ENCODE measurements at places on chromosomes 16 and 17.
A peak's percentile ranks its signal among the peaks of the same experiment; 100 is the strongest.

DNA sequence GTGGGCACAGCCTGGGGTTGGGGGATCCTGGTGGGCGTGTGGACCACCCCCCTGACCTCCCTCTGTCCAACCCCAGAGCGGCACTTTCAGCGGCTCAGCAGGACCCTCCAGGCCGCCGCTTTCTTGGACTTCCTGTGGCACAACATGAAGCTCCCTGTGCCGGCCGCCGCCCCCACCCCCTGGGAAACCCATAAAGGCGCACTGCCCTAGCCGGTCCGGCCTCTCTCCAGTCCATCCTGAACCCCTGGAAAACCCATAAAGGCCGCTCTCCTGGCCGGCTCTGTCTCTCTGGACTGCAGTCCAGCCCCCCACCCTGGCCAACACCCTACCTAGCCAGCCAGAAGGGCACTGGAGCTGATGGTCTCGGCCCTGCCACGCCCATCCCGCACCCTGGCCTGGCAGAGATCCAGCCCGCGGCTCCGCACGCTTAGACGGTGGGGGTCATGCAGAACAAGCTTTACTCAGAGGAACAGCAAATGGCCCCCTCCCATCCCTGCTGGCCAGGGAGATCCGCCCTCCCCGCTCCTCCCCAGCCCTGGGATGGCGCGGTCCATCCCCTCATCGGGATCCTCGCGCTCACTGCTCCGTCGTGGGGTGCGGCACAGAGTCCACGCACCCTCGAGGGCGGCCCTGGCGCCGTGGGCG lies 2.7 kb downstream of the NOXO1 start:
- no peak for DNase-seq

DNA sequence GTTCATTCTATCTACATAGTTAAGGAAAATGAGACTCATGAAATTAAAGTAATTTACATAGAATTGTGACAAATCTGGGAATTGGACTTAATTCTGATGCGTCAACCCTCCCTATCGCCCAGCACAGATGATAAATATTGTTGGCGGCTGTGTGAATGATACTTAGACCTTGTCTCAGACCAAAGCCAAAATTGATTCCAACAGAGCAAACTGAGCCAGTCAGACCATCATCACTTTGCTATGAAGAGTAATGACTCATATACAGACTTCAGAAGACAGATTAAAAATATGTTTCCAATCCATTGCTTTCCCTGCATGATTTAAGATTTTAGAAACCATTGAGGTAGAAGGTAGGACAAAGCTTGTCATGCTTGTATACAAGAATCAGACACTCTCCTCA lies 1156.7 kb upstream of the CDH8 start:
- DNase-seq = no peak

- DNase-seq = no peak
These were observed 207.0 kb downstream of the STX8 start for GRCh38 chr17:9368631-9369030.

- DNase-seq = no peak
These were observed 14.3 kb downstream of the ZNHIT3 start for GRCh38 chr17:36500745-36501225.

- no peak for DNase-seq
These were observed 71.6 kb downstream of the MAP2K6 start for GRCh38 chr17:69485901-69486643.

DNA sequence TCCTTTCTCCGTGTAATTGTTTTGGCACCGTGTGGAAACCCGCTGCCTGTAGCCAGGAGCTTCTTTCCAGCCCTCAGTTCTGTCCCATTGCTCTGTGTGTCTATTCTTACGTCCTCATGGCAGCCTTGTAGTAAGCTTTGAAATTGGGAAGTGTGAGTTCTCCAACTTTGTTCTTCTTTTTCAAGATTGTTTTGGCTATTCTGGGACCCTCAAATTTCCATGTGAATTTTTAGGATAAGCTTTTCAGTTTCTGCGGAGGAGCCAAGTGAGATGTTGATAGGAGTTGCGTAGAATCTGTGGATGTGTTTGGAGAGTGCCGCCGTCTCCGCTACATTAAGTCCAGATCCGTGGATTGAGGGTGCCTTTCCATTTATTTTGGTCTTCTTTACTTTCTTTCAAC lies 15.2 kb downstream of the CHMP6 start:
- no peak for DNase-seq

DNA sequence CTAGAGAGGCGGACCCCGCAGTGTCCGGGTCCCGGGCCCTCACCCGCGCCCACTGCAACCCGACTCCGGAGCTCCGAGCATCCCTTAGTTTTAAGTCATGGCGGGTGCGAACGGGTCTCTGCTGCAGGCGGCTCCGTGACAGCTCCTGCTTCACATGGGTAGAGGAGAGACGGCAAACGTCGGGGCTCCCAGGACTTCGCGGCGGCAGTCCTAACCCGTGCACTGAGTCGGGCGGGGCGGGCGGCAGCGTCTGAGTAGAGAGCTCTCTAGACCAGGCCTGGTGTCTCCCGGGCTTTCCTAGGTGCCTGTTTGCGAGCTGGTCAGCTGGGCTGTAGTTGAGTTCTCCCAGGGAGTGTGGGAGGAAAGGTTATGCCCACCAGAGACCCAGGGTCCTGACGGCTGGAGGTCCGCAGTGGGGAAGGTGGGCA lies 345 bp downstream of the TSC2 start:
- no peak for DNase-seq

GRCh38 chr16:3959148-3959547 lies 78.6 kb upstream of the CREBBP start:
- DNase-seq = no peak

DNA sequence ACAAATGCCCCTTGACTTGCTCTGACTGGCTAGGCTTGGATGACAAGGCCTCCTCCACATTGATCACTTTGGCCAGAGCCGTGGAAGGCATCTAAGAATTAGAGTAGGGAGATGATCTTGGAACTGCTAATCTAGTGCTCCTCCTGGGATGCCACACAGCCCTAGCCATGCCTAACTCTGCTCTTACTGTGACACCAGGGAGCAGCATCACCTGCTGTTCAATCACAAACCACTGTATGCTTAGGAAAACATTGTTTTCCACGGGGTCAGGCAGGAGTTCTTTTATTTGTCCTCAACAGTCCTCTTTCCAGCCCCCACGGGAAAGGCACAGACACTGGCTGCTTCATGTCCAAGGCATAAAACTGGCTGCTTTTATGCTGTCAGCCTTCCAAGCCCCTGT lies 46.3 kb downstream of the C16orf78 start:
- DNase-seq = no peak

- peak; percentile 81 for DNase-seq
These were observed 32.1 kb upstream of the PRKCB start for GRCh38 chr16:23803591-23804123.

DNA sequence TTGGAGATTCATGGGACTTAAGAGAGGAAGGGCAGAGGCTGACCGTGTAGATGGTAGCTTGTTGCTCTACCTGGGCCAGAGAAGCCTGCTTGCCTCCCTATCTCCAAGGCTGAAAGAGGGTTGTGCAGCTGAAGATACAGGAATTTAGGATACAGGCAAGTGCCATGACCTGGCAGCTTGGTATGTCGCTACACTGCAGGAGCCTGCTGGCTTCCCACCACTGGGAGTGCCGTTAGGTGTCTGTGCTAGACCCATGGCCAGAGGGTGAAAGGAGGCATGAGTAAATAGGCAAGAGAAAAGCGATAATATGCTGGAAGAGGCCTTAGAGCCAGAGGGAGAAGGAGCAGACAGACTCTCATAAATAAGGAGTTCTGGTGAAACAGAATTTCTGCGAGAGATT lies 10.6 kb downstream of the NAA60 start:
- DNase-seq = no peak

GRCh38 chr17:50458701-50459676 lies 9.7 kb downstream of the CHAD start:
- no peak for DNase-seq

DNA sequence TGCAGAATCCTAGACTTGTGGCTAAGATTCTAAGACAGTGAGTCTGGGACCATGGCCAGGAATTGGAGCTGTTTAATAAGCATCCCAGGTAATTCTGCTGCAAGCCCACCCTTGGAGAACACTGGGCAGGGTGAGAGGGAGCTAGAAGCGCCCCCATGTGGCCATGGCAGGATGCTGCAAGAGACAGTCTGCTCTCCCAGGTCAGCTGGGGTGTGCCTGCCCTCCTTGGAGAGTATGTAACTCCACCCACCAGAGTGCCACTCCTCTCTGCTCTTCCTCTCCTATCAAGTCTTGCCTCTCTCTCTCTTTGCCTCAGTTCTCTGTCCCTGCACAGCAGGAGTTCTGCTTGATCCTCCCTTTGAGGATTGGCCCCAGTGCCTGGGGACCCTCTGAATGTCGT lies 14.9 kb downstream of the RCVRN start:
- no peak for DNase-seq

- peak; percentile 54 for DNase-seq
These were observed 489 bp downstream of the ZC3H18 start for GRCh38 chr16:88570691-88571092.

DNA sequence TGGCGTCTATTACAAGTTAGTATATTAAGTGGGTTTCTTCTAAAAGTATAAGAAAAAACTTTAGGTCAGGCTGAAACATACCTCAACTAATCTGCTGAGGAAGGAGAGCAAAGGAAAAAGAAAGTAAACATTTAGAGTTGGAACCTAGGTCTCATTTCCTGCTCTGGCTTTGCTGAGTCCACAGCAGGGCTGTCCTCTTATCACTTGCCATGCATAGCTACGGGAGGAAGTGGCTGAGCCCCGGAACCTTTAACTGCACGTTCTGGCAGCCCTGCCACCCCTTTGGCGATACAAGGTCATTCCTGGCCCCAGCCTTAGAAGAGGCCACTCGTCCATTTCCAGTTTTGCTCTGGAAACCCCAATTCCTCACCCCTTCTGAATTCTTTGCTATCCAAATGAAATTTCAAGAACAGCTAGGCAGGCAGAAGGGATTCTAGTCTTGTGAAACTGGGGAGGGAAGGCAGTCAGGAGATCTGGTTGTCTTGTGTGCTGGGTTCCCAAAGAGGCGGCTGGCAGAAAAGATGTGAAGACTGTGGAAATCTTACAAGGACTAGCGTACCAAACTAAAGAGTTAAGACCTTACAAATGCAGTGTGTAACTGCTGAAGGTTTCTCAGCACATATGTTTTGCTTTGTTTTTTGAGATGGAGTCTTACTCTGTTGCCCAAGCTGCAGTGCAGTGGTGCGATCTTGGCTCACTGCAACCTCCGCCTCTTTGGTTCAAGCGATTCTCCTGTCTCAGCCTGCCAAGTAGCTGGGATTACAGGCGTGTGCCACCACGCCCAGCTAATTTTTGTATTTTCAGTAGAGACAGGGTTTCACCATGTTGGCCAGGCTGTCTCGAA lies 19.1 kb downstream of the WIPI1 start:
- DNase-seq = peak; percentile 65

DNA sequence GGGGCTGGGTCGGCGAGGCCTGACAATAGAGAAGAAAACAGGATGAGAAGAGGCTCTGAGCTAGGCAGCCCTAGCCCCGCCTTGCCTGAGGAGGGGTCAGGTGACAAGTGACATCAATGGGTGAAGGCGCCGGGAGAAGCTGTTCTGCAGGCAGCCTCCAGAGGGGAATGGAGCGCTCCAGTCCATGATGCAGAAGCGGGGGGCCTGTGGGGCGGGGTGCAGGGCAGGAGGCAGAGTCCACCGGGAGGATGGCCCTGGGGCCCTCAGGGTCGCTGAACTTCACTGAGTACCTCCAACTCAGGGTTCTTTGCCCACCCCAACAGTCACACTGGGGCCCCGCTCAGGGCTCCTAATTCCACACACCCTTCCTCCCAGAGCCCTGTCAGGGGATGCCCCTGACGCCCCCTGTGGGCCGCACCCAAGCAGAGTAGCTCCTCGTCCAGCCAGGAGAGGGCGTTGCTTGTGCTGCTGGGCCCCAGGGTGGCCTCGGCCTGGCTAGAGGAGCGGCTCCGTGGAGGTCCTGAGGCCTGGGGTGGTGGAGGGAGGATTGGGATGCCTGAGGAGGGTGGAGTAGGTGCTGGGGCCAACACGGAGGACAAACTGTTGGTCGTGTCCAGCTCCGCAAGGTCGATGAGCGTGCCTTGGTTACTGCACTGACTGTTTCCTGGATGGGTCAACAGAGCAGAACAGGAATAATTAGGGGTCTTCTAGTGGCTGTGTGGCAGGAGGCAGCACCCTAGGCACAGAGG lies 20.8 kb downstream of the GGA3 start:
- DNase-seq = peak; percentile 51

DNA sequence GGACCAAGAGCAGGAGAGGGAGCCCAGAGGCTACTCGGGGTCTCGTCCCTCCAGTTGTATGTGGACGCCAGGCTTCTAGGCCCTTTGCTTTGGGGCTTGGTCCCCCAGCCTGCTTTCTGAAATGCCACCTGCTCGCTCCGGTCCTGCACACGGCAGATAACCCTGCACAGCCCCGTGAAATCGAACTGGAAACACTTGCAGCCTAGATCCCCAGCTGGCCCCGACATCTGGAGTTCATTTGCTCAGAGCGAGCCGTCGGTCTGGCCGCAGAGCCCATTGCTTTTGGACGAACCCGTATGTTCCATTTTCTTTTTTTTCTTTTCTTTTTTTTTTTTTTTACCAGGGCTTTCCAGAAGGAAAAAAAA lies 22.9 kb downstream of the C1QTNF1 start:
- DNase-seq = no peak

DNA sequence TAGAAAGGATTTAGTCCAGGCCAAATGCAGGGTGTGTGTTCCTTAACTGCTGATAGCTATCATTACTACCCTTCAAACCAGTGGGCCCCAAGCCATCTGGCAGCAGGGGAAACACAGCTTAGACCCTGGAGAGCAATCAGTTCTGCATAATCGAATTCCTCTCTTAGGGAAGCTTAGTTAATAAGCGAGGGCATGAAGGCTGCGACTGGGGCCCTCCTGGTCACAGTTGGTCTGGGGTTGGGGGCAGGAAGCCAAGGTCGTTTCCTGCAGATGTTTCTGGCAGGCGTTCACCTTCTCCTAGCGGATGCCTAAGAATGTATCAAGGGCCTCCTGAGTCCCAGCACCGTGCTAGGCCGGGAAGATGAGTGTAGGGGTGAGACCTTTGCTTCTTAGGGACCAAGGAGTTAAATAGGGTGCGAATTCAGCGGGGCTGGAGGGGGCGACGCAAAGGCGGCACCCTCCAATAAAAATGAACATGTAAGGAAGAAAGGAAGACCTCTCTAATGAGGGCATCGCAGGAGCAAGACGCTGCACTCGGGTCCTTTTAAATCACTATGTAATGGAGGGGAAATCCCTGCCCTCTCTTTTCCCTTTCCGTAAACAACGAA lies 16.5 kb upstream of the EEF2K start:
- peak; percentile 54 for DNase-seq

DNA sequence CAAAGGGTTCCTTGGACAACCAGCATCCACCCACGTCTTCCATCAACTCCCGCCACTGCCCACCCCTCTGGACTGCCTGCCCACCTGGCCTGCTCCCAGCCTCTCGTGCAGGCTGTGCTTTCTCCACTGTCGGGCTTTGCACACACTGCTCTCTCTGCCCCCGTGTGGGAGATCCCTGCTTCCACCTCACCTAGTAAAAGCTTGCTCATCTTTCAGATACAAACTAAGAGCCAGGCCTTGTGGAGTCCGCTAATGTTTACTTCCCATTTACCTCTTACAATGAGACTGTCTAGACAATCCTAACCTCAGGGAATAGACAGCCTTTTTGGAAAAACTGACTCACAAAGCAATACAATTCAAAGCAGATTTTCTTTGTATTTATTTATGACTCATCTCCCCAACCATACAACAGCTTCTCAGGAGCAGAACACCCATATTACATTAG lies 67.6 kb downstream of the USP31 start:
- no peak for DNase-seq

GRCh38 chr16:50011707-50012106 lies 13.3 kb upstream of the CNEP1R1 start:
- DNase-seq = no peak
